Chondrocyte (in vitro differentiated cells): ENCODE measurements at places on chromosomes 4 and X.

DNA sequence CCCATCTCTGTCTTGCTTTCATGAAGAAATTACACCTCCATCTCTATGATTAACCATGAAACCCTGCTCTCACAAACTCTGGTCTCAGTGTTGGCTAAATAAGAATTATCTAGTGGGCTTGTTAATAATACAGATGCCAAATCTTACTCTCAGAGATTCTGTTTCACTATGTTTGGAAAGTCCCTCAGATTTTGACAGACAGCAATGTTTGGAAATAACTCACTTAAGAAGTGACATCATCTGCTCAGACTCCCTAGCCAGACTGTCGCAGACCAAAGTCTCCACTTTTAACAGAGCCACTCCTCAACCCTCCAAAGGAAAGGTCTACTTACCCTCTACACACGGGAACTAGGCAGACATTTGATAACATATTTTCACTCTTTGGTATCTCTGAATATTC is 328.5 kb upstream of the FGF16 start:
- H3K4me3 ChIP-seq = no peak overlapping the region
- no peak for DNase-seq
- no peaks in the 10 kb centered on the region for H3K27me3 ChIP-seq
- no peaks in the 10 kb centered on the region for H3K36me3 ChIP-seq
- H3K27ac ChIP-seq = no peak overlapping the region

- no peak overlapping the region for H3K4me3 ChIP-seq
- H3K27ac ChIP-seq = no peak overlapping the region
- H3K4me1 ChIP-seq = no peaks in the 10 kb centered on the region
- no peak for DNase-seq
- H3K36me3 ChIP-seq = no peaks in the 10 kb centered on the region
- peaks cover 2% of the 10 kb centered on the region for H3K27me3 ChIP-seq
Measured at GRCh38 chr4:126057371-126057770, 742.6 kb downstream of the FAT4 start.

- no peaks in the 10 kb centered on the region for H3K4me1 ChIP-seq
- H3K4me3 ChIP-seq = no peak overlapping the region
- no peaks in the 10 kb centered on the region for H3K27me3 ChIP-seq
- H3K36me3 ChIP-seq = peaks cover 5% of the 10 kb centered on the region
- DNase-seq = no peak
Measured at GRCh38 chrX:77628294-77629025, 157.6 kb downstream of the ATRX start.

DNA sequence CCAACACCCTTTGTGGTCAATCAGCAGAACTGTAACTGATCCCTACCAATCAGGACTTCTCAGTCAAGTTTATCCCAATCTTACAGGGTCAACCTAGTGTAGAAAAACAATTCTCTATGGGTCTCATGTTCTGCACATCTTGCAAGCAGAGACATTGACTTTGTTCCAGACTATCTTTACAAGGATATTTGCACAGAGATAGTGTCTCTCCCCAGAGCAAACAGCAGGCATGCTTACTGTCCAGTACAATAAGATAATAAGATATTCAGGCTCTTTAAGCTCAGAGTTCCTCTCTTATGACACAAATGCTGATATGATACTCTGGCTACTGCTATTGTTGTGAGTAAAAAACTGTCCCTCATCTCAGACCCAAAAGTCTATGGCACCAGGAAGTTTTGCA is 53.2 kb downstream of the ACSL4 start:
- no peaks in the 10 kb centered on the region for H3K27me3 ChIP-seq
- peaks cover 11% of the 10 kb centered on the region for H3K36me3 ChIP-seq
- no peak overlapping the region for H3K27ac ChIP-seq
- no peak for DNase-seq
- H3K4me3 ChIP-seq = no peak overlapping the region

- DNase-seq = no peak
- peaks cover 1% of the 10 kb centered on the region for H3K36me3 ChIP-seq
Measured at GRCh38 chr4:20512985-20513384, 187.3 kb upstream of the PACRGL start.

- peaks cover 17% of the 10 kb centered on the region for H3K4me1 ChIP-seq
- H3K4me3 ChIP-seq = no peak overlapping the region
- no peaks in the 10 kb centered on the region for H3K36me3 ChIP-seq
Measured at GRCh38 chr4:139816856-139817255, 151.2 kb downstream of the MGST2 start.

DNA sequence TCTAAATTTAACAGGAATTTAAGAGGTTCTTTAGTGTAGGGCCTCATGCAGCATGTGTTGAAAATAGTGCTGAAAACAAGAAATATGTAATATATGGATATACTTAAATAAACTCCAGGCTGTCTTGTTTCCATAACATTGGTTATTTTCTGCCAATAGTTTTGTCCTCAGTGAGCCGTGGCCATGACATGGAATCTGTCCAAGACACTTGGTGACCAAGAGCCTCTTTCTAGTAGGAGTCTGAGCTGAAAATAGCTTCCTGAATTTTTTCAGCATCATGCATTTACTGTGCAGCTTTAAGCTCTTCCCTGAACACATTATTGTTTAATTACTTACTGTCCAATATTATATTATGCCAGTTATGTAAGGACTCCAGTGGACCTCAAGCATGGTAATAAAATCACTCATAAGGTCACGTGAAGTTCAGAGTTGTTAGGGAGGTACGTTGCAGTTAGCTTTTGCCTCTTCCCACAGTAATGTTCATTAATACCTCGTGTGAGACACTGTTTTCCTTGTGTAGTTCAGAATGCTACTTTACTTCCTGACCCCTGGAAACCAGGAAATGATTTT is 488.2 kb downstream of the GRID2 start:
- H3K4me1 ChIP-seq = no peaks in the 10 kb centered on the region
- no peaks in the 10 kb centered on the region for H3K36me3 ChIP-seq
- no peak for DNase-seq
- H3K27me3 ChIP-seq = peaks cover 12% of the 10 kb centered on the region
- no peak overlapping the region for H3K4me3 ChIP-seq
- H3K27ac ChIP-seq = no peak overlapping the region

- H3K36me3 ChIP-seq = peaks cover 29% of the 10 kb centered on the region
- H3K4me1 ChIP-seq = peaks cover 94% of the 10 kb centered on the region
- H3K27me3 ChIP-seq = no peaks in the 10 kb centered on the region
- DNase-seq = no peak
Measured at GRCh38 chr4:76957004-76957738, 7.6 kb downstream of the SEPTIN11 start.

- no peak for DNase-seq
- H3K4me3 ChIP-seq = no peak overlapping the region
- peak overlapping the region; percentile 86 for H3K27ac ChIP-seq
- H3K4me1 ChIP-seq = peaks cover 68% of the 10 kb centered on the region
- H3K36me3 ChIP-seq = peaks cover 7% of the 10 kb centered on the region
Measured at GRCh38 chr4:175421506-175421905, 390.6 kb downstream of the GPM6A start.

DNA sequence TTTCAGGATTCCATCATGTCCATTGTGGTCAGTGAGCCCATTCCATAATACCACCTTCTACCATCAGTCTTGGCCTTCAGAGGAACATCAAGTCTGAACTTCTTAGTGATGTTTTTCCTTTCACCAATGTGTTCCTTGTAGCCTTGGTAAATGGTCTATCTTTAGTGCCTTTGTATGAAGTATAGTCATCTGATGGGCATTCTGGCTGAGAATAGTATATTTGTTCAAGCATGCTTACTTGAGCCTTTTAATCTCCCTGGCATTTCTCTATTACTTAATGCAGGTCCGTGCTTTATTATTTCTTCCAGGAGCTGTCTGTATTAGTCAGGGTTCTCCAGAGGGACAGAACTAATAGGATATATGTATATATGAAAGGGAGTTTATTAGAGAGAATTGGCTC is 99.7 kb downstream of the TLL1 start:
- DNase-seq = no peak
- no peak overlapping the region for H3K4me3 ChIP-seq
- no peaks in the 10 kb centered on the region for H3K27me3 ChIP-seq
- H3K36me3 ChIP-seq = no peaks in the 10 kb centered on the region

GRCh38 chr4:114132830-114133229 is 153.4 kb upstream of the ARSJ start:
- H3K27me3 ChIP-seq = no peaks in the 10 kb centered on the region
- H3K4me1 ChIP-seq = peaks cover 14% of the 10 kb centered on the region
- H3K36me3 ChIP-seq = no peaks in the 10 kb centered on the region

GRCh38 chr4:42152507-42153504 is at the start of gene BEND4:
BEND4 (minus strand) TSS chr4:42152655; CDS start chr4:42152143, 512 bp downstream.
- peak within 1 kb of the TSS; percentile 53 for H3K4me3 ChIP-seq
- no peak within 1 kb of the TSS for H3K27ac ChIP-seq
- peaks cover 20% of the 10 kb centered on the region for H3K4me1 ChIP-seq
- H3K36me3 ChIP-seq = peaks cover 4% of the 10 kb centered on the region
- no peak for DNase-seq

- no peak for DNase-seq
- no peak overlapping the region for H3K4me3 ChIP-seq
- peak overlapping the region; percentile 91 for H3K27ac ChIP-seq
- peaks cover 4% of the 10 kb centered on the region for H3K36me3 ChIP-seq
- H3K4me1 ChIP-seq = peaks cover 82% of the 10 kb centered on the region
Measured at GRCh38 chr4:156778606-156779005, 193.0 kb downstream of the PDGFC start.

GRCh38 chr4:140635606-140636005 is 66.8 kb upstream of the UCP1 start:
- DNase-seq = no peak
- H3K27me3 ChIP-seq = no peaks in the 10 kb centered on the region
- no peak overlapping the region for H3K4me3 ChIP-seq
- H3K4me1 ChIP-seq = peaks cover 30% of the 10 kb centered on the region
- peaks cover 20% of the 10 kb centered on the region for H3K36me3 ChIP-seq

DNA sequence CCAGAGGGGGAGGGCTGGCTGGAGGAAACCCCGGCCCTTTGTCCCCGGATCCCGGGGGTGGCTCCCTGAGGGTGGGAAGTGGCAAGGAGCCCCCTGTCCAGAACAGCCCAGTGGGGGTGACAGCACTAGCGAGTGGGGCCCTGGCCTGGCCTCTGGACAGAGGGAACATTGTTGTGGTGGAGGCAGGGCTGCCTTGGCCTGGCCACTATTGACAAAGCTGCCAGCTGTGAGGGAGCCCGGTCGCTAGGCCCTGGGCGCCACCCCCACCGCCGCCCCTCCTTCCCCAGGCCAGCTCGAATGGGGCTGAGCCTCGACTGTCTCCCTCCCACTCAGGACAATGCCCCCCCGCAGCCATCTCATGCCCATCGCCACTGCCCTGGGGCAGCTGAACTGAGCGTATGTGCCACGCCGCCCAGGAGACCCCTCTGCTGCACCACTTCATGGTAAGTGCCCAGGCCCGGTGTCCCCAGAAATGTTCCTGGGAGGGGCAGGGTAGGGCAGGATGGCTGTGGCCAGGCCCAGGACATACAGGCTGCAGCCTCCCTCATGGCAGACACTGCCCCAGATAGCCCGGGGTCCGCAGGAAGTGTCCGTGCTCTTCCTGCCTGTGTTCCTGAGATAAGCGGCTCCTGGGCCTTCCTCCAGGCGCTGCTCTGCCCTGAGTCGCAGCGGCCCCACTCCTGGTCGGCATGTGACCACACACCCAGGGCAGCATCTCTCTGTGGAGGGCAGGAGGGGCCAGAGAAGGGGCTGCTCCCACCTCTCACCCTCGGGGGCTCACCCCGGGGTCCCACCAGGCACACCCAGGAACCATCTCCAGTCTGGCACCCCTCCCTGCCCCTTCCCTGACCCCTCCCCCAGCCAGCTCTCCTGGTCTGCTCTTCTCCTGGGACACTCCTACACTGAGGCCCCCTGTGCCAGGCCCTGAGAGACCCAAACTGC is 1.4 kb downstream of the PLXNB3 start:
- peaks cover 2% of the 10 kb centered on the region for H3K36me3 ChIP-seq
- no peaks in the 10 kb centered on the region for H3K27me3 ChIP-seq
- peaks cover 11% of the 10 kb centered on the region for H3K4me1 ChIP-seq

DNA sequence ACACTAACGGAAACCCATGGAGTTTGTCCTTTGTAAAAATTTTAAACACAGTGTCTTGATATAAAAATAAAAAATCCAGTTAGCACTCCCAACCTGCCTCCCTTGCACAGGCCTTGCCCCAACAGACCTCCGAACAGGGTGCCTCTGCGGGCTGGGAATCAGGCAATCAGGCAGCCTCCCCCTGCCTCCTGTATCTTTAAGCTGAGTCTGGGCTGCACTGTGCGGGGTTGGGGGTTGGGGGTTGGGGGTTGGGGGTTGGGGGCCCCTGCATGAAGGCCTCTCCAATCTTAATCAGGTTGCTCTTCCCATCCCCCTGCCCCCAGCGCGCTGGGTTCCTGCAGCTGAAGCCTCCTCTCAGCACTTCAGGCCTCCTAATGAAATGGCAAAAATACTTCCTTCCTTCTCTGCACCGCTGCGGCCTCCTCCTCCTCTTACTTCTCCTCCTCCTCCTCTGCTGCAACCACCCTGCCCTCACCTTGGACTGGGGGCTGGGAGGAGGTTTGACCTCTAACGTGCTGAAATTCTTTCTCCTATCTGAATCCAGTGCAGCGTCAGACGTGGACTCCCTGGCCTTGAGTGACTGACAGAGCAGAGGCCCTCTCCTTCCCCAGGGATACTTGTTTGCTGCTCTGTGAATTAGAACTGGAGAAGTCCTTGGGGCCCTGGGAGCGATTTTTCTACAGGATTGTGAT is 26.6 kb downstream of the NLGN3 start:
- no peak for DNase-seq
- H3K27me3 ChIP-seq = no peaks in the 10 kb centered on the region
- no peak overlapping the region for H3K27ac ChIP-seq
- no peaks in the 10 kb centered on the region for H3K4me1 ChIP-seq
- H3K4me3 ChIP-seq = no peak overlapping the region

- H3K4me1 ChIP-seq = peaks cover 10% of the 10 kb centered on the region
- no peak overlapping the region for H3K4me3 ChIP-seq
- H3K27me3 ChIP-seq = peaks cover 16% of the 10 kb centered on the region
- no peak overlapping the region for H3K27ac ChIP-seq
Measured at GRCh38 chr4:89300499-89300898, 7.1 kb downstream of the GPRIN3 start.

GRCh38 chrX:638482-639131 is 8.0 kb downstream of the SHOX start:
- peaks cover 10% of the 10 kb centered on the region for H3K4me1 ChIP-seq
- no peak overlapping the region for H3K4me3 ChIP-seq
- H3K36me3 ChIP-seq = peaks cover 2% of the 10 kb centered on the region
- DNase-seq = no peak
